ENCODE measurements at places on chromosomes 13 and 19.

DNA sequence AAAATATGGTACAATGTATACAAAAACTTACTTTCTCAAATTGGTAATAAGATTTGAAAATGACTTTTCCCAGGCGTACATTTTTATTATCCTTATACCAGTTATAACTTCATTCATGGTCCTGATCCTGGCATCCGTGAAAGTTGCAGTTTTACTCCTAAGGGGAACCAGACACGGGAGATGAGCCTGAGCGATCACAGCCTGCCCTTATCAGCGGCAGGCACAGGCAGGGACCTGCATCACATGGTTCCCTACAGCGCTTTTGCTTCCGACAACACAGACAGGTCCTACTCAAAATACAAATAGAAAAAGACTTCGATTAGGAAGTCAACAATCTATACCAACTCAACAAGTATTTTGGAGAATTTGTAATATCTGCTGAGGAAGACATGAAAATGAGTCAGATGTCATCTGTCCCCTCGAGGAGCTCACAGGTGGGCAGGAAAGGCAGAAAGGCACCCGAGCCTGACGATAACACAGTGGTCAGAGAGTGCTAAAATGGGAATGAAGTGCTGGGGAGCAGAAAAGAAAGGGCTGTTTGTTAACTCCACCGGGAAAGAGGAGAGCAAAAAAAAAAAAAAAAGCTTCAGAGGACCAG is 93.4 kb downstream of the ABCC4 start:
- DNase-seq: no peak

DNA sequence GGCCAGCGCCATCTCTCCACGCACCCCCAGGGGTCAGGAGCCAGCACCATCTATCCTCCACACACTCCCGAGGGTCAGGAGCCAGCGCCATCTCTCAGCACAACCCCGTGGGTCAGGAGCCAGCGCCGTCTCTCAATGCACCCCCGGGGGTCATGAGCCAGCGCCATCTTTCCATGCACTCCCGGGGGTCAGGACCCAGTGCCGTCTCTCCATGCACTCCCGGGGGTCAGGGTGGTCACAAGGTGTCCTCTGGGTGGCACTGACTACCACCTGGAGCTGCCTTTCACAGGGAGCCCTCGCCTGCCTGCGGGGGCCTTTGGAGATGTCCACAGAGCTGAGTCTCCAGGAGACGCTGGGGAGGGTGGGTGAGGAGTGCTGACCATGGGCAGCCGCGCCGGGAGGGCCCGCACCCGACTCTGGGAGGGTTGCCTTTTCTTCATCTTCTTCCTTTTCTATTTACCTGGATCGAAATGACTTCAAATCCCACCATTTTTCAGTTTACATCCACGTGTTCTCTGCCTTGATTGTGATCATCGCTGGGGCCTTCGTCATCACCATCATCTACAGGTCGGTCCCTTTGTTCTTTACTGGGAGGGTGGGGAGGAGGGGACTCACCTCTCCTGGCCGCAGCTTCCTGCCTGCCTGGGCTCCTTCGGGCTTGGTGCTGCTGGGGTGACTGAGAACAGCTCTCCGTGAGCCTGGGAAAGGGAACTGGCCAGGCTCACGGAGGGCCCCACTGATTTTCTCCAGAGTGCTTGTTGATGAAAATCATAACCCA is 19.1 kb downstream of the TEX29 start:
- DNase-seq: no peak

DNA sequence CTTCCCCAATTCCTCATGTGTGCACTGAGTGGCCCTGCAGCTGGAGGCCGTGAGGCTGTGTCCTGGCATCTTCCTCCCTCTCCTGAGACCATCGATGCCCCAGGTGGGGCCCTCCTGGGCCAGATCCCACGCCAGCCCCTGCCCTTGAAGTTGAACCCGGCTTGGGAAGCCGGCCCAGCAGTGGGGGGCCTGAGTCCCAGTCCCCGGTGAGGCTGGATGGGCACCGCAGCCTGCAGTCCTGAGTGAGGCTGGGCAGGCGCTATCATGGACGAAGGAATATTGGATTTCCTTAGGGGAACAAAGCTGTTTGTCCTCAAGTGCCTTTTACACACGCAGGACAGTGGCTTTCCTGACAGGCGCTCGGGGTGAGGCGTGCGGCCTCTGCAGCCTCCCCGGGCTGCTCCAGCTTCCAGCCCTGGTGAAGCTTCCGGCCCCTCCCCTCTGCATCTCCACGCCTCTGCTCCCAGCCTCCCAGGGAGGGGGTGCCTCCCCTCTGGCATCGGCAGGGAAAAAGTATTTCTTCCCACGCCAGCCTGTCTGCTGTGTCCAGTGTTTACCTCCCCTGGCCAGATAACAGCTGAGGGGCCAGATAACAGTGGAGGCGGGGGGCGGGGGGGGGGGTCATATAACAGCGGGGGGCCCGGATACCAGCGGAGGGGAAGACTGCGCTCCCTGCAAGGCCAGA is 159.5 kb downstream of the KDM4B start:
- DNase-seq: no peak

- DNase-seq: no peak
Observed at GRCh38 chr19:17615889-17616685, 60.6 kb downstream of the COLGALT1 start.

GRCh38 chr19:11382898-11383705 is 1.0 kb downstream of the EPOR start:
- no peak for DNase-seq

DNA sequence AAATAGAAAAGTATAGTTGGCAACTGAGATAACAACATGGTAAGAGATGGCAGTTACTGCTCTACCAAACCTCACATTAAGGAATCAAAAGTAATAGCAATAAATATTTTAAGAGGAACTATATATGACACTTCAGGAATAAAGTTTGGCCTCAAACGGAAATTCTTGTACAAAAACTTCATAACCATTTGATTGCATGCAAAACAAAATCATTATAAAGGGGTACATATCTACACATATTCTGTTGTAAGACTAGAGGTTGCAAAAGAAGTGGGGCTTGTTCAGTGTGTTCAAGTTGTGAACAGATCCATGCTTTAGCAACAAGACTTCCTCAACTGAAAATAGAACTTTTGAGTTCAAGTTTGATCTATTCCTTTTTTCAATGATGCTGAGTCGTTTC is 133.5 kb upstream of the MIR17HG start:
- DNase-seq: no peak

DNA sequence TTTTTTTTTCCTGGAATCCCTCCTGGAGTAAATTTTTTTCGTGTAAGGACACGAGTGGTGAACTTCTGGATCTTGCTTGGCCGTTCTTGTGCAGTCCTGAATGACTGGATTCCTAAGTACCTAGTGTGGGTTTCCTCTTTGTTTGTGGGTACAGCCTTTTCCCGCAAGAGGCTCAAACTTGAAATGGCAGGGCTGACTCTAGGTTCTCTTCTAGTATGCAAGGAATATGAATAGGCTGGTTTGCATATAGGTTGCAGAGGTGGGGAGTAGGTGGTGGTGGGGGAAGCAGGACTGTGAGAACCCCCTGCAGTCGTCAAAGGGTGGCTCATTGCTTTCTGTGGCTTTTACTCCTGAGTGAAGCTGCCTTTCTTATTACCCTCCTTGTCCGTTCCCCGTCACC is 13.6 kb downstream of the UBAC2 start:
- DNase-seq: no peak

- no peak for DNase-seq
Observed at GRCh38 chr13:30805132-30805537, 69.8 kb downstream of the ALOX5AP start.

DNA sequence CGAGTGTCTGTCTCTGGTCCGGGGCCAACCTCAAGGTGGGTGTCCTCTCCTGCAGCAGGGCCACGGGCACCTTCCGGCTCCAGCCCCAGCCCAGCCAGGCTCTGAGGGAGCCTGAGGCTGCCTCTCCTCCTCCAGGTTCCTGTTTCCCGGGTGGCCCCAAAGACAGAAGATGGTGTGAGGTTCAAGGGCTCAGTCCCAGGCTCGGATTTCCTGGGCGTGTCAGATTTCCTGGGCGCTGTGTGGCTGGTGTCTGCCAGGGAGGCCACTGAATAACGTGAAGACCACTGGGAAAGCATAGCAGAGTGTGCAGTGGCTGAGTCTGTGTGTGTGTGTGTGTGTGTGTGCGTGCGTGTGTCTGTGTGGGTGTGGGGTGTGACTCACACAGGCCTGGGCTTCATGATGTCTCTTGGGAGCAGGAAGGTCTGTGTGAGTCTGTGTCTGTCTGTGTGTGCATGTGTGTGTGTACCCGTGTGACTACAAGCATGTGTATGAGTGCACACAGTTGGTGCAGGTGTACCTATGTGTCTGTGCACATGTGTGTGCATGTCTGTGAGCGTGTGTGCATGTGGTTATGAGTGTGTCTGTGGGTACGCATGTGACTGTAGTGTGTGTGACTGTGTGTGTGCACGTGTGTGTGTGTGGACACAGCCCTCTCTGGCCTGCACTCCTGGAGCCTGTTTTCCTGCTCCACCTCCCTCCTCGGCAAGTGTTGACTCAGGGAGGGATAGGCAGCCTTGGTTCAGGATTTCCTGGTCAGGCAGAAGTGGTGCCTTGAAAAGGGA is 28.3 kb downstream of the CEBPA start:
- peak; percentile 15 for DNase-seq

- no peak for DNase-seq
Observed at GRCh38 chr19:10407096-10407495, 3.8 kb upstream of the CDC37 start.

DNA sequence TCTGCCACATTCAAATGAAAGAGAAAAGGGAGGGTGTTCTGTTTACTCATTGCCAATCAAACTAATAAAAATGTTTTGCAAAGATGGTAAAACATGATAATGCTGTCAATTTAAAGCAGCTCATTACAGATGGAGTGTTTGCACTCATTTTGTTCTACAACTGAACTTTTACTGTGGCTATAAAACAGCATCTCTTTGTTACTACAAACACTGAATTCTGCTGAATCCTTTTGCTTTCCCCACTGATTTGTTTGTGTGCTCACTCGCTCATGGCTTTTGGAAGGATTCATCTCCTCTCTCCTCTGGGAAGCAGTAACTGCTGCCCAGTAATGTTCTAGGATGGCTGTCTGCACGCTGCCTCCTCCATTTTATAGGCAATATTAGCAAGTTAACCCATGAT is 434.5 kb downstream of the PCDH9 start:
- no peak for DNase-seq

- no peak for DNase-seq
Observed at GRCh38 chr19:41219924-41220567, 1.0 kb downstream of the AXL start.

DNA sequence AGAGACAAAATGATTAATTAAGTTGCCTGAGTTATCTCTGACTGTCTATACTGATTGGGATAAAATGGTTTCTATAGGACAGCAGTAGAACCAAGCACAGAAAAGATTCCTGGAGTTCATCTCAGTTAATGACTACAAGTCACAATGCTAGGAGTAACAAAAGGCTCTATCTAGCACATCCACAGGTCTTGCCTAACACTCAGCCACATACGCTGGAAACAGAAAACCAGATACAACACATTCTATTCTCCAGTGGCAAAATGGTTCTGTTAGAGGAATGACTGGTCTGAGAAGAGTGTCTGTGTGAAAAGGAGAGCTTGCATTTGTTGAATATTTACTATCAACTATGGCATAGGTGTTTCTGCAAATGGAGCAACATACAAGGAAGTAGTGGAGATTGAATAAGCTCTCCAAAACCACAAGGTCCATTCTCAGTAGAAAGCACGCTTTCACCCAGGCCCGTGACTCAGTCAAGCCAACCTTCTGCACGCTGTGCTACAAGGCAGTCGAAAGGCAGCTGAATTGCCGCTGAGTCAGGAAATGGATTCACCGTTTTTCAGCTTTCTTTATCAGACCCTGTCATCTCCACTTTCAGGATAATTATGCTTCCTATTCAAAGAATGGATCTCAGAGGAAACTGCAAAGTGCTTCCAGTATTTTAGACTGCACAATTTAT is 761.5 kb downstream of the EFNB2 start:
- DNase-seq: peak; percentile 84

- DNase-seq: no peak
Observed at GRCh38 chr19:49165111-49165750, 7.6 kb downstream of the TRPM4 start.

DNA sequence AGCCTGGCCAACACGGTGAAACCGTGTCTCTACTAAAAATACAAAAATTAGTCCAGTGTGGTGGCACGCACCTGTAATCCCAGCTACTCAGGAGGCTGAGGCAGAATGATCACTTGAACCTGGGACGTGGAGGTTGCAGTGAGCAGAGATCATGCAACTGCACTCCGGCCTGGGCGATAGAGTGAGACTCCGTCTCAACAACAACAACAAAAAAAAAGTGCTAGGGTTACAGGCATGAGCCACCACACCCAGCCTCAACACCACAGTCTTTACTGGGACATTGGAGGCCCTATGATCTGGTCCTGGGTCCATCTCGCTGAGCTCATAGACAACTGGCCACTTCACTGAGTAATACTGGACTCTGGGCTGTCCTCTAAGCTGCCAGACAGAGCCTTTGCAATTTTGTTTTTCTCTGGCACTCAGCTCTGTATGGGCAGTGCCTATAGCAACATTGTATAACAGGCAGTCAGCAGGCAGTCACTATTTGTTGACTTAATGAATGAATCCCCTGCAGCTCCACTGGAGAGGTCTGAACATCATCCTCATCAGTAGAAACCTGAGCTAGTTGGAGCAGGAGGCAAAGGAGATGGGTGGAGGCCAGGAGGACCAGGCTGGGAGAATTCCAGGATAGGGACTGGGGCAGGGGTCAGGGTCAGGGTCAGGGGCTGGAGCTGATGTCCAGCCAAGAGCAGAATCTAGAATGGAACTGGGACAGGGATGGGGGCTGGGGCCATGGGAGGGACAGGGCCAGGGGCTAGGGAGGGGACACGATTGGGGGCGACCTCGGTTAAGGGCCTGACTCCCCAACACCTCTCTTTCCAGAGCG is 8.1 kb downstream of the BLOC1S3 start:
- no peak for DNase-seq

GRCh38 chr13:25717666-25718197 is 334.1 kb downstream of the SHISA2 start:
- no peak for DNase-seq

DNA sequence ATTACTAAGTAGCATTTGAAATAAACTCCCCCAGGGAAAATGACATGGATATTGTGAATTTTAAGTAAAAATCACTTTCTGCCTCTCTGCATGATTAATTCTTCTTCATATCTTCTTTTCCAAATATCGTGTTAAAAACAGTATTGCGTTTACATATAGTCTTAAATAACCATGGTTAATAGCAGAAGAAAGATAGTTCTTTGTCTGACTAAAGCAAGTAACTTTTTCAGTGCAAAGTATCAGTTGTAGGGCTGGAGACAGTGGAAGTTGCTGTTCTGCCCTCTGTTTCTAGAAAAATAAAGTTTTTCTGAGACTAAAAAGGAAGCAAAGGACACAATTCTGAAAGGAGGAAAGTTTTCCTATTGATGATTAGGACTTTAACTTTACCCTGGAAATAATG is 330.2 kb downstream of the NDFIP2 start:
- no peak for DNase-seq
